ENCODE measurements at places on chromosomes 6 and 20. TPM values are rescaled to one million over a fixed set of nuclear protein-coding genes. Genes with fewer than 3 reads are reported as not detected.

GLP1R gene
- not detected for total RNA-seq

C20orf141 gene
- not detected for total RNA-seq

GSTA1 gene
- 0.50 TPM for total RNA-seq

PPP1R14C gene
- total RNA-seq = not detected

SPATS1 gene
- not detected for total RNA-seq

RHAG gene
- not detected for total RNA-seq

HLA-F gene
- 1.4 TPM for total RNA-seq

PDYN gene
- not detected for total RNA-seq

RIOK1 gene
- total RNA-seq = 14.6 TPM

PTCRA gene
- not detected for total RNA-seq

BTNL2 gene
- not detected for total RNA-seq

SEL1L2 gene
- total RNA-seq = not detected

FYN gene
- 52.7 TPM for total RNA-seq

HTR1E gene
- total RNA-seq = not detected

CTCFL gene
- not detected for total RNA-seq

IL17F gene
- total RNA-seq = not detected

POPDC3 gene
- 15.1 TPM for total RNA-seq

MPIG6B gene
- not detected for total RNA-seq

PFDN6 gene
- total RNA-seq = 68.0 TPM

TUBB1 gene
- not detected for total RNA-seq

SGK1 gene
- 75.4 TPM for total RNA-seq

CST11 gene
- total RNA-seq = not detected

SPAG4 gene
- 3.5 TPM for total RNA-seq

SLA2 gene
- total RNA-seq = not detected

ADGRF4 gene
- total RNA-seq = not detected

EEF1A2 gene
- 4.1 TPM for total RNA-seq

BTN1A1 gene
- total RNA-seq = not detected
